ENCODE measurements at places on chromosomes 13 and 19. TPM values are rescaled to one million over a fixed set of nuclear protein-coding genes. Genes with fewer than 3 reads are reported as not detected.

GRCh38 chr13:100442095-100442832, 146.3 kb downstream of the GGACT start:
- peaks cover 7% of the 10 kb centered on the region for H3K36me3 ChIP-seq
- H3K4me1 ChIP-seq, result peaks cover 20% of the 10 kb centered on the region
- DNase-seq, result no peak
- H3K4me3 ChIP-seq, result no peak overlapping the region

- DNase-seq, result peak; percentile 57
- H3K4me1 ChIP-seq, result peaks cover 13% of the 10 kb centered on the region
- no peak overlapping the region for H3K4me3 ChIP-seq
- no peaks in the 10 kb centered on the region for H3K27me3 ChIP-seq
- H3K36me3 ChIP-seq, result peaks cover 19% of the 10 kb centered on the region
These were observed 32.2 kb downstream of the MYO9B start for GRCh38 chr19:17107546-17108452.

- H3K36me3 ChIP-seq, result no peaks in the 10 kb centered on the region
- peak; percentile 64 for DNase-seq
- no peaks in the 10 kb centered on the region for H3K27me3 ChIP-seq
- no peak overlapping the region for H3K4me3 ChIP-seq
These were observed 18.9 kb upstream of the ZSCAN5A start for GRCh38 chr19:56333506-56333905.

GRCh38 chr13:106287351-106287750, 248.1 kb downstream of the EFNB2 start:
- no peak for DNase-seq
- H3K4me3 ChIP-seq, result no peak overlapping the region
- H3K4me1 ChIP-seq, result no peaks in the 10 kb centered on the region
- H3K27ac ChIP-seq, result no peak overlapping the region
- no peaks in the 10 kb centered on the region for H3K36me3 ChIP-seq

The ZFP14 gene
- 2.5 TPM for polyA plus RNA-seq

The ADPRHL1 gene
- polyA plus RNA-seq, result 1.2 TPM

The VAV1 gene
- polyA plus RNA-seq, result not detected

The CCL25 gene
- not detected for polyA plus RNA-seq

- DNase-seq, result no peak
- H3K36me3 ChIP-seq, result no peaks in the 10 kb centered on the region
These were observed 72.3 kb upstream of the RFC3 start for GRCh38 chr13:33745370-33746324.

The STOML3 gene
- polyA plus RNA-seq, result not detected

DNA sequence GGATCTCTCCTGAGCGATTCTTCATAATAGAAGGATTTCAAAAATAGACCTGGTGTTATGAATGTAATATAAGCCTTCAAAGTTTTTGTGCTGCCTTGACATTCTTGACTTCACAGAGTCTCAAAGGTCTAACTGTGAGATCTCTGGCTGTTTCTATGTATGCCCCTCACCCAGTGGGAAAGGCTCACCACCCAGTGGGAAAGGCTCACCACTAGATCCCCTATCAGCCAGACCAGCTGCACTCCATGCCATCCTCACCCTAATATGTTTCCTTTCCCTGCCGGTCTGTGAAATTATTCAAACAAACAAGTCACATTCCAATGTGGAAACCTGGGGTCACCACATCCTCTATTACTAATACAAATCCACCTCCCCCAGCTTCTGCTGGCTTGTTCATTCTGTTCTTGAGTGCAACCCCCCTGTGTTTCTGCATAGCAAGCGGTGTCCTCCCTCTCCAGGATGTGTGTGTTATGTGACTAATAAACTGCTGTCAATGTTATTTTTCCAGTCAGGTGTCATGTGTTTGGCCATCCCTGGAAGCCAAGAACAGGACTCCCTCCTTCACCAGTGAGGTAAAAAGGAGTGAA, 13.8 kb upstream of the SLITRK1 start:
- DNase-seq, result no peak
- H3K4me1 ChIP-seq, result no peaks in the 10 kb centered on the region
- no peaks in the 10 kb centered on the region for H3K27me3 ChIP-seq
- no peak overlapping the region for H3K4me3 ChIP-seq

GRCh38 chr13:99415014-99415650, 86.1 kb upstream of the TM9SF2 start:
- H3K27ac ChIP-seq, result no peak overlapping the region
- H3K27me3 ChIP-seq, result no peaks in the 10 kb centered on the region
- no peak for DNase-seq
- no peak overlapping the region for H3K4me3 ChIP-seq

The ANKRD27 gene
- 21.3 TPM for polyA plus RNA-seq

GRCh38 chr19:33798681-33799111, 2.0 kb downstream of the KCTD15 start:
- H3K4me3 ChIP-seq, result no peak overlapping the region
- DNase-seq, result peak; percentile 21
- H3K27ac ChIP-seq, result no peak overlapping the region
- no peaks in the 10 kb centered on the region for H3K36me3 ChIP-seq

- H3K27ac ChIP-seq, result peak overlapping the region; percentile 30
- DNase-seq, result peak; percentile 24
- no peaks in the 10 kb centered on the region for H3K36me3 ChIP-seq
- H3K27me3 ChIP-seq, result no peaks in the 10 kb centered on the region
- H3K4me3 ChIP-seq, result no peak overlapping the region
- H3K4me1 ChIP-seq, result peaks cover 16% of the 10 kb centered on the region
These were observed 781.0 kb upstream of the ARGLU1 start for GRCh38 chr13:107348925-107349324.

The LPAR2 gene
- 4.5 TPM for polyA plus RNA-seq

The ZNF132 gene
- 1.3 TPM for polyA plus RNA-seq

The PEAK3 gene
- not detected for polyA plus RNA-seq

DNA sequence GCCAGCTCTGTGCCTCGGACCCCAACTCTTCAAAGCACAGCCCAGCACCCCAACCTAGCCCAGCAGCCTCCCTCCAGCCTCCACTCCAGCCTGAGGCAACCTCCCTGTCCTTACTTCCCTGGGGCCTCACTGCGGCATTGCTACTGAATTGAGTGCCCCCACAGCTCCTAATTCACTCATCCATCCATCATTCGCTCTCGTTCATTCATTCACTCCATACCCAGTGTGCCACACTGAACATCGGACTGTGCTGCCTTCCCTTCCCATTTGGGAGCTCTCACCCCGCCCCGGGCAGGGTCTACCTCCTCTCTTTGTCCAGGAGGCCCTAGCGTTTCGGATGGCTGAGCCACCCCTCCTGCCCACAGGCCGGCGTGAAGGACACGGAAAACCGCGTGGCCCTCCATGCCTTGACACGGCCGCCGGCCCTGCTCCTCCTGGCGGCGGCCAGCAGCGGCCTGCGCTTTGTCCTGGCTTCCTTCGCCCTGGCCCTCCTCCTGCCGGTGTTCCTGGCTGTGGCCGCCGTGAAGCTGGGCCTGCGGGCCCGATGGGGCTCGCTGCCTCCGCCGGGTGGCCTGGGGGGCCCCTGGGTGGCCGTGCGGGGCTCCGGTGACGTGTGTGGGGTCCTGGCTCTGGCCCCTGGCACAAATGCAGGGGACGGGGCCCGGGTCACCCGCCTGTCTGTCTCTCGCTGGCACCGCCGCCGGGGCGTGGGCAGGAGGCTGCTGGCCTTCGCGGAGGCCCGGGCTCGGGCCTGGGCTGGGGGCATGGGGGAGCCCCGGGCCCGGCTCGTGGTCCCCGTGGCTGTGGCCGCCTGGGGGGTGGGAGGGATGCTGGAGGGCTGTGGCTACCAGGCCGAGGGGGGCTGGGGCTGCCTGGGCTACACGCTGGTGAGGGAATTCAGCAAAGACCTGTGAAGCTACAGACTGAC, 1.3 kb downstream of the NAT14 start:
- H3K36me3 ChIP-seq, result no peaks in the 10 kb centered on the region
- DNase-seq, result peak; percentile 80
- peak overlapping the region; percentile 97 for H3K27ac ChIP-seq
- H3K27me3 ChIP-seq, result no peaks in the 10 kb centered on the region
- peak overlapping the region; percentile 80 for H3K4me3 ChIP-seq

DNA sequence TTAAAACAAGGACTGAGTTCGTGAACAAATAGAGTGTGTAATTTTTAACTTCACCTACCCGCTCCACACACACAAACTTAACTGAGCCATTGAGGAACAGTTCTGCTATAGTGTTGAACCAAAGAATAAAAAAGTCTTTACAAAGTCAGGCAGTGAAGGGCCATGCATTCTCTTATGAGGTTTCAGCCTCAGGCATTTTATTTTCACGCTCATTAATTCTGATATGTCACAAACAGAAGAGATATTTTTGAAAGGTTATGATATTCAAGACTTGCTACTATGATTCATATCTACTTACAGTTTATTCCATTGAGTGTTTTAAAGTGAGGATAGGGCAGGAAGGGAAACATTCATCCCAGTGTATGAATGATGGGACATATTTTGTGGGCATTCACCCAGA, 282.2 kb downstream of the SLITRK5 start:
- peak overlapping the region; percentile 28 for H3K27ac ChIP-seq
- no peaks in the 10 kb centered on the region for H3K27me3 ChIP-seq

- no peaks in the 10 kb centered on the region for H3K36me3 ChIP-seq
- H3K27ac ChIP-seq, result no peak overlapping the region
- no peak for DNase-seq
- peaks cover 3% of the 10 kb centered on the region for H3K4me1 ChIP-seq
These were observed 862.6 kb downstream of the DIAPH3 start for GRCh38 chr13:59301174-59301567.

The KCNK6 gene
- 0.29 TPM for polyA plus RNA-seq

GRCh38 chr19:16118489-16119033, 6.9 kb downstream of the RAB8A start:
- peaks cover 34% of the 10 kb centered on the region for H3K36me3 ChIP-seq
- H3K27ac ChIP-seq, result no peak overlapping the region
- no peaks in the 10 kb centered on the region for H3K27me3 ChIP-seq

The LDLR gene
- 20.7 TPM for polyA plus RNA-seq

The SLC10A2 gene
- not detected for polyA plus RNA-seq

The NANOS3 gene
- polyA plus RNA-seq, result 0.53 TPM

Measured in SK-N-SH (cell line).